Smooth muscle cell of trachea (primary cell): ENCODE measurements at places on chromosomes 6 and 20. TPM values are rescaled to one million over a fixed set of nuclear protein-coding genes. Genes with fewer than 3 reads are reported as not detected.

Gene OPRL1
- 1.9 and 5.8 TPM in 2 replicates for total RNA-seq

Gene THBD
- 27.3 and 37.7 TPM in 2 replicates for total RNA-seq

Gene ANGPT4
- not detected in 2 replicates for total RNA-seq

Gene SLC32A1
- not detected in 2 replicates for total RNA-seq

Gene SYCP2
- total RNA-seq, result 0.44 and 0.50 TPM in 2 replicates

Gene RFX6
- total RNA-seq, result not detected in 2 replicates

Gene STX11
- 0.50 and 0.87 TPM in 2 replicates for total RNA-seq

Gene EYA2
- total RNA-seq, result 0.44 and 1.5 TPM in 2 replicates

Gene TMEM74B
- 0.15 TPM in 1 of 2 replicates, not detected in the other for total RNA-seq

Gene SDC4
- 113 and 219 TPM in 2 replicates for total RNA-seq

Gene POM121L2
- not detected in 2 replicates for total RNA-seq

Gene SLC22A2
- total RNA-seq, result not detected in 2 replicates

Gene CPXM1
- total RNA-seq, result under 0.01 and 0.83 TPM in 2 replicates

Gene COL20A1
- under 0.01 TPM in 2 replicates for total RNA-seq

Gene SNPH
- total RNA-seq, result 12.8 and 22.7 TPM in 2 replicates

Gene GINS1
- total RNA-seq, result 1.3 and 9.6 TPM in 2 replicates

Gene TXLNB
- 2.3 and 4.1 TPM in 2 replicates for total RNA-seq

Gene HFE
- 20.7 and 29.5 TPM in 2 replicates for total RNA-seq

Gene LST1
- total RNA-seq, result not detected in 2 replicates
